ENCODE measurements at places on chromosomes 3 and 15. TPM values are rescaled to one million over a fixed set of nuclear protein-coding genes. Genes with fewer than 3 reads are reported as not detected.

The CDHR4 gene
- total RNA-seq = not detected

The RAF1 gene
- 54.5 TPM for total RNA-seq

The RARB gene
- total RNA-seq = 35.0 TPM

The GOLGA6L4 gene
- total RNA-seq = 4.7 TPM

The MESP2 gene
- not detected for total RNA-seq

The SLCO2A1 gene
- total RNA-seq = 5.6 TPM

The TRIM59 gene
- total RNA-seq = 28.0 TPM

The DLL4 gene
- total RNA-seq = 24.1 TPM

The TM4SF1 gene
- 612 TPM for total RNA-seq

The SLC24A5 gene
- total RNA-seq = not detected

The CLRN1 gene
- total RNA-seq = not detected

The PHC3 gene
- 17.2 TPM for total RNA-seq

The HDAC11 gene
- 6.1 TPM for total RNA-seq

The VGLL3 gene
- 2.5 TPM for total RNA-seq

The AP3B2 gene
- total RNA-seq = not detected

The GRAMD2A gene
- 0.20 TPM for total RNA-seq

The CLDN1 gene
- 11.3 TPM for total RNA-seq

The C2CD4A gene
- total RNA-seq = not detected

The ARID3B gene
- total RNA-seq = 2.7 TPM
